CD4-positive, alpha-beta T cell treated with Interleukin-10 for 1 hour (primary cell): ENCODE measurements at places on chromosomes 12 and 14.
A peak's percentile ranks its signal among the peaks of the same experiment; 100 is the strongest.

GRCh38 chr14:100067481-100067880, 2.3 kb downstream of the EVL start:
- DNase-seq: no peak

- DNase-seq: no peak
Observed at GRCh38 chr12:87329076-87329863, 699.9 kb downstream of the C12orf50 start.

DNA sequence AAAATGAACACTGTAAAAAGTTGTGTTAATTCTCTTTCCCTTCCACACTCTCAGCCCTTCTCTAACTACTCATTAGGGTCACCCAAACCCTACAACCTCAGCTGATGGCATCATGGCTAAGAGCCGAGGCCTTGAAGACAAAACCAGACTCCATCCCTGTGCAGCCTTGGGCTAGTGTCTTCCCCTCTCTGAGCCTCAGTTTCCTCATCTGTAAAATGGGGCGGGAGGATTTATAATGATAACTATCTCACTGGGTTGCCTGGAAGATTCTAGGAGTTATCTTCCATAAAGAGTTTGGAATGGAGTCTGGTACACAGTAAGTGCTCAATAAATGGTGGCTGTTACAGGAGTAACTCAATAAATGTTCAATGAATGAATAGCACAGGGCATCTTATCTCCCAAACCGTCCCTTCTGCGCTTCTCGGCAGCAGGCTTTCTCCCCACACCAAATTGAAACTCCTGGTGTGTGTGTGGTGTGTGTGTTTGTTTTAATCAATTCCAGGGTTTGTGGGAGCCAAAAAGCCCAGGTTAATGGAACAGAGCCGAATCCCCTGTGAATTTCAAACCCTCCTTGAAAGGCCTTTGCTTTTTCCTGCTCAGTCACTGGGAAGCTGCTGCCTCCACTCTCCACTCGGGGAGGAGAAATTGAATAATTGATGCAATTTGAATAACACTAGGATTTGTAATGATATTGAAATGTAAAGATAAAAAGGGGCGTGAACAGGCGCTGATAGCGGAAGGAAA, 61.2 kb upstream of the FAM222A start:
- no peak for DNase-seq

DNA sequence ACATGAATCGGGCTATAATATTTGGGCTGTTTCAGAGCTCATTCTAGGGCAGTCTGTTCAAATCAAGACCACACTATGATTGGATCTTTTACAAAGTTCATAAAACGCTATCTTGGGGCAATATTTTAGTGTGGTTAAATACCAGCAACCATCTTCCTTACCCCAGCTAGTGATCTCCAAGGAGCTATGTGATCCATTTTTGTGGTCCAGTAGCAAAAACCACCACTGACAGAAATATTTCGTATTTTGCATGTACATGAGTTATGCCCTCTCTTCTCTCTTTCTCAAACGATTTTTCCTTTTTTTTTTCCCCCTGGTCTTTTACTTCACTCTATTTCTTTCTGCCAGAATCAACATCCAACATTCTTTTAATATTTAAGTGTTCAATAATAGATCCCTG, 280.6 kb upstream of the KITLG start:
- no peak for DNase-seq

DNA sequence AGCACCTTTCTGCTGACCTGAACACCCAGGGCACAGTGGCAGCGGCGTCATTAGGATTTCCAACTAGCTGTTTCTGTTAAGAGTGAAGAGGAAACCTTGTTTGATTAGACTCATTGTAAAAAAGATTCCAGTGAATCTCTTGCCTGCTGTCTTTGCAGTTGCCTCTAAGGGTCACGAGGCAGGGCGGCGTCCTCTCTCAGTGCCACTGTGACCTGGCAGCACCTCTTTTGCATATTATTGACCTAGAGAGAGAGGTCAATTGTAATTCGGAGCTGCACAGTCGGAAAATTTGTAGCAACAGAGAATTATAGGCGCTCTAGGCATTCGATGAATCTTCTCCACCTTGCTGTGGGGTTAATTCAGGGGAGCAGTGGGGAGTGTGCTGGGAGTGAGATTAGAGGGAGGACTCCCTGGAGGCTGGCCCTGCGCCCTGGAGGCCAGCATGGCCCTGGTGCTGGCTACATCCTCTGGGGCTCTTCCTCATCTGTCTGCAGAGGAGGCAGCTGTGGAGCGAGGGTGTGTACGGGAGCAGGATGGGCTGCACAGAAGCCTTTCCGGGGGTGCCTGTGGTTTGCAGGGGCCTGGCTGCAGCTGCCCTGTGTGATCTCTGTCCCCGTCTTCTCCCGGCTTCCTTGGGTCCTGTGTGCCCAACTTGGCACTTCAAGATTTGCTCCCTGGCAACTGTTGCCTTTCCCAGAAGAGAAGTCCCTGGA, 14.3 kb downstream of the PACS2 start:
- no peak for DNase-seq

- no peak for DNase-seq
Observed at GRCh38 chr12:18723752-18724151, 14.1 kb downstream of the PLCZ1 start.

GRCh38 chr12:57027805-57028153, 11.4 kb upstream of the TAC3 start:
- DNase-seq: no peak

GRCh38 chr12:115623764-115624334, 653.6 kb downstream of the MED13L start:
- no peak for DNase-seq

DNA sequence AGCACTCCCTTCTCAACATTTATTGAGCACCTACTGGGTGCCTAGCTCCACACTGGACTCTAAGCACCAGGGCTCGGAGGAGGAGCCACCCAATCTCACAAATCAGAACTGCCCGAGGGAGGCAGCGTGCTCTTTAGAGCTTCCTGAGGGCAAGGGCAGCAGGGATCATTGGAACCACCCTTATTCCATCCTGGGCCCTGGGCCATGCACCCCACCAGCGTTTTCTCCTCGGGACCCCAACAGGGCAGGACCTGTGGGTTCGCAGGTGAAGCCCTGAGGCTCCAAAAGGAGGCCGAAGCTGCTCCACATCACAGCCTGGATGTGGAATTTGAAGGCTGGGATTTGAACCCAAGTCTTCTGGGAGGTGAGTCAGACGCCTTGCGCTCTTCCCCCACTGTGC, 15.4 kb downstream of the TMEM119 start:
- DNase-seq: no peak

GRCh38 chr12:48118284-48118871, 786 bp upstream of the PFKM start:
- DNase-seq: no peak

GRCh38 chr12:52659951-52660350, 7.9 kb upstream of the KRT2 start:
- no peak for DNase-seq

DNA sequence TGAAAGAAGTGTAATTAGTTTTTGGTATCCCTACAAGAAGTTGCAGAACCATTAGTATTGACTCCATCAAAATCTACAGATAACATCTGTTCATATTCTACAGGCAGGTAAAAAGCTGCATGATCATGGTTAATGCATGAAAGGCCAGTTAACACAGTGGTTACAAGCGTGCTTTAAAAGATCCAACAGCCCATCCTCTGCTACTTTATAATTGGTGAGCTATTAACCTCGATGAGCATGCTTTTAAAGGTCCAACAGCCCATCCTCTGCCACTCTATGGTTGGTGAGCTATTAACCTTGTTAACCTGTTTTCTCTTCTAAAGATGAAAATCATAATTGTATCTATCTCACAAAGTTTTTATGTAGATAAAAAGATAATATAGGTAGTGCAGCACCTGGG, 289.3 kb downstream of the DUSP6 start:
- no peak for DNase-seq

GRCh38 chr12:15701206-15701605, 88.0 kb downstream of the EPS8 start:
- no peak for DNase-seq

GRCh38 chr12:3527181-3527580, 36.2 kb downstream of the PRMT8 start:
- no peak for DNase-seq

DNA sequence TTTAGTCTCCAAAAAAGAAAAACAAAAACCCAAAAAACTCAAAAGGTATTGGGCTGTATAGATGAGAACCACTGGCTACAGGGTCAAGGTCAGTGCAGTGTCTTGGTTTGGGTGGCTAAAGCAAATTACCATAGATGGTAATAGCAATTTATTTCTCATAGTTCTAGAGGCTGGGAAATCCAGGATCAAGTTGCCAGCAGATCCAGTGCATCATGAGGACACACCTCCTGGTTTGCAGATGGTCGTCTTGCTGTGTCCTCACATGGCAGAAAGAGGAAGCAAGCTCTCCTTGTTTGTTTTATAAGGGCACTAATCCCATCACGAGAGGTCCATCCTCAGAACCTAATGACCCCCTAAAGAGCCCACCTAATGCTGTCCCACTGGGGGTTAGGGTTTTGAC, 11.2 kb downstream of the COX14 start:
- no peak for DNase-seq

GRCh38 chr12:62543324-62543723, 76.7 kb downstream of the MON2 start:
- DNase-seq: no peak

DNA sequence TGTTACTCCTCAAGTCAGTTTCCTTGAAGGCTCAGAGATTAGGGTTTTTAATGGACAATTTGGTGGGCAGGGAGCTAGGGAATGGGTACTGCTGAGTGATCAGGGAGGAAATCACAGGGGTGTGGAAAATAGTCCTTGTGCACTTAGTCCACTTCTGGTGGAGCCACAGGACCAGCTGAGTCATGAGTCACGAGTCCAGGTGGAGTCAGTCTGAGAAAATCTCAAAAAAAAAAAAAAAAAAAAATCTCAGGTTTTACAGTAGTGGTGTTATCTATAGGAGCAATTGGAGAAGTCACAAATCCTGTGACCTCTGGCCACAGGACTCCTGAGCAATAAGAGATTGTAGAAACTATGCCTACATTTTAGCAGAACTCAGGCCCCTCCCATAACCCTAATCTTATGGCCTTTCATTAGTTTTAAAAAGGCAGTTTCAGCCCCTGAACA, 28.2 kb upstream of the AMN1 start:
- DNase-seq: no peak

- no peak for DNase-seq
Observed at GRCh38 chr12:55687746-55688145, 20.0 kb downstream of the ITGA7 start.

DNA sequence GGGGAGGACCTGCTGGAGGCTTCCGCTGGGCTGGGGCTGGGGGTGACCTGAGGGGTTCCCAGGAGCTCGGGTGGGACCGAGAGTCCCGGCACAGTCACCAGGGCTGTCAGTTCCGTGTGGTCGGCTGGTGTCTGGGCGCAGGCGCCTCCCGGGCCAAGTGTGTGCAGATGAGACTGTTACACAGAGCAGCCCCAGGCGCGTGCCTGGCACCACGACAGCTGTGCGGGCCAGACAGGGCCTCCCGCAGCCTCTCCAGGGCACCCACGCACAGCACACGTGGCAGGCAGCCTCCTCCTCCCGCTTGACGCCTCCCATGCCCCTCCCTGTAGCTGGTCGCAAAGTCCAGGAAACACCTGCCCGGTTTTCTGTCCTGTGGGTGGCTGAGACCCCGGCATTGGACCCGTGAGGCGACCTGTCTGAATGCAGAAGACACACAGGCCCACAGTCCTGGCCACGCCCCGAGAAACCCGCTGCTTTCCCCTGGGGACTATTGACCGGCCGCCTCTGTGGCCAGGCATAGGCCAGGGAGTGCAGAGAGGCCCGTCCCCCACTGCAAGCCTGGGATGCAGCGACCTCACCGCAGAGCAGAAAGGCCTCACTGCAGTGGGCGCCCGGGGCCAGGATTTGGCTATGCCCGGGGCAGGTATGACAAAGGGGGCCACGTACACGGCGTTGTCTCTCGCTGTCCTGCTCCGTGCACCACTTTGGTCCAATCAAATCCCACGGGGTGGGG, 12.1 kb upstream of the GALNT9 start:
- DNase-seq: no peak

GRCh38 chr12:72349491-72349890, 77.3 kb downstream of the TRHDE start:
- DNase-seq: no peak

- peak; percentile 7 for DNase-seq
Observed at GRCh38 chr14:88129306-88130056, 124.5 kb downstream of the GPR65 start.

DNA sequence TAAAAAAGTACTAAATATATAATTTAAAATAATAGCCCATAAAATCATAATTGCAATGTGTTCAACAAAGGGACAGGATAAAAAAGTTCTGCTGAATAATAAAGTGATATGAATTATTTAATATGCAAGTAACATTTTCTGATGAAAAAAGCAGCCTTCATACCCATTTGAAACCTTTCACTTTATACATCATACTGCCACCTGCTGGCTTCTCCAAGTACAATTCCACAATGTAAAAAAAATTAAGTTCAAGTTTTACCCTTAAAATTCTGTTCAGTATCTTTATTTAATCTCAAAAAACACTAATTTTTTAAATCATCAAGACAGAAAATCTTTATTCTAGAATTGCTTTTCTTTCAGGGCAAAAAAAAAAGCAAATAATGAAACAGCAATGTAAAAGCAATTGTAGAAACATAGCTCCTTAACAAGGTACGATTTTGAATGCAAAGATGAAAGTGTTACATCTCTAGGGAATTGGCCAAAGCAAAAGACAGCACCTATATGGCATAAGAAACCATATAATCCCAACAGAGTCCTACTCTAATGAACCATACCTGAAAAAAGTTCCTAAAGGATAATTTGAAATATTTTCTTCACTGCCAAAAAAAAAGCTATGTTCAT, 15.0 kb downstream of the MDM1 start:
- DNase-seq: peak; percentile 68

DNA sequence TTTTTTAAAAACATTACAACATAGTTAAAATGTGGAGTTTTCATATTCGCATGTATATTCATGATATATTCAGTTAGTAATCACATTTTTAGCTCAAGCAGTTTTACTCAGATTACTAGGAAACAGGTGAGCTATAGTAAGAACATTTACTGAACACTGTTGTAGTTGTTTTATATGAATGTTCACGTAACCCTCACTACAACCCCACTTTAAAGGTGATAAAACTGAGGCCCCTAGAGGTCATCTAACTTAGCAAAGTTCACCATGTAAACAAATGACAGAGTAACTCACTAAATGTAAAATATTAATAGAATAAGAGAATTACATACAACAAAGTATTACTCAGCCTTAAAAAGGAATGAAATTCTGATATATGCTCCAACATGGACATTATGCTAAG, 26.0 kb downstream of the RPAP3 start:
- no peak for DNase-seq

DNA sequence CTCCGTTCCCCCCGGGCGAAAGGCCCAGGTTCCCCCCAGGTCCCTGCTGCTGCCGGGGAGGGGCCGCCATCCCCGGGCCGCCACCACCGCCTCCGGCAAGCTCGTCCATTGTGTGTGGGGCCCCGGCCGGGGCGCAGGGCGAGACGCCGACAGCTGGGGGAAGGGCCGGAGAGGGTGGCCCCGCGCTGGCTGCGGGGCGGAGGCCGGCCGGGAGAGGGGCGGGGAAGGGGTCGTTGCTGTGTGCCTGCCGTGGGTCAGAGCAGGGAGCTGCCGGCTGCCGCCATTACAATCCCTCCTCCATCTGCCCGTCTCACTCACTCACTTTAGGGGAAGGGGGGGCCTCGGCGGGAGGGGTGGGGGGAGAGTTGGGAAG, at the start of gene STRN3:
STRN3 (minus strand) TSS at position 303 of the 373 bp plus-strand sequence; CDS start at position 109, 194 bp downstream.
- DNase-seq: no peak
